SK-N-SH (cell line): ENCODE measurements at places on chromosomes 3 and 15.

- H3K27me3 ChIP-seq: no peaks in the 10 kb centered on the region
- no peak overlapping the region for H3K4me3 ChIP-seq
- DNase-seq: no peak
- H3K36me3 ChIP-seq: no peaks in the 10 kb centered on the region
Measured at GRCh38 chr3:25177041-25177440, 251.0 kb upstream of the RARB start.

GRCh38 chr3:43187836-43188479, 82.1 kb upstream of the POMGNT2 start:
- no peak for DNase-seq
- H3K27ac ChIP-seq: no peak overlapping the region
- H3K4me1 ChIP-seq: peaks cover 5% of the 10 kb centered on the region
- H3K36me3 ChIP-seq: no peaks in the 10 kb centered on the region
- no peak overlapping the region for H3K4me3 ChIP-seq

GRCh38 chr3:37946531-37946889, 44.1 kb upstream of the VILL start:
- no peak overlapping the region; the same call in 1 of the 2 replicates for H3K4me3 ChIP-seq
- H3K4me1 ChIP-seq: peaks cover 37% of the 10 kb centered on the region
- no peak for DNase-seq
- no peaks in the 10 kb centered on the region for H3K27me3 ChIP-seq

DNA sequence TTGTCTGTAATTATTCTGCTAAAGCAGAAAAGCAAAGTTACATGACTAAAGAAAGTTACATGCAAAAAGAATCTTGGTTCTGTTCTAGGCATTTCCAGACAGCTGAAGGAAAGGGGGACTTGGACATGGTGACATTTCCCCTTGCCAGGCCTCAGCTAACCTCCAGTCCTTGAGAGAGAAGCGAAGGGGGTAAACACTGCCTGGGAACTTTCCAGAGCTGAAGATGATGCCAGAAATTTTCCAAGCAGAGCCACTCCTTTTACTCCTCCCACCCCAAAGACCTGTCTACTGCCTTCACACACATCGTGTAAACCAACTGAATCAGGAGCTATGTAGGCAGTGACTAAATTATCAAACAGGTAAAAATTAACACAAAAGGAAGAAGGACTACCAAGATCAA, 5.4 kb downstream of the MEX3B start:
- no peak for DNase-seq
- peaks cover 22% of the 10 kb centered on the region for H3K36me3 ChIP-seq
- no peak overlapping the region for H3K4me3 ChIP-seq

GRCh38 chr3:97705764-97706163, 58.8 kb upstream of the ARL6 start:
- no peaks in the 10 kb centered on the region for H3K4me1 ChIP-seq
- no peak overlapping the region for H3K4me3 ChIP-seq
- H3K27me3 ChIP-seq: no peaks in the 10 kb centered on the region
- H3K27ac ChIP-seq: no peak overlapping the region
- no peak for DNase-seq
- no peaks in the 10 kb centered on the region for H3K36me3 ChIP-seq

GRCh38 chr3:102087236-102087635, 237.9 kb downstream of the NFKBIZ start:
- no peak overlapping the region for H3K4me3 ChIP-seq
- no peaks in the 10 kb centered on the region for H3K27me3 ChIP-seq
- DNase-seq: no peak
- H3K36me3 ChIP-seq: no peaks in the 10 kb centered on the region

- no peak overlapping the region for H3K4me3 ChIP-seq
- no peaks in the 10 kb centered on the region for H3K27me3 ChIP-seq
- H3K36me3 ChIP-seq: no peaks in the 10 kb centered on the region
- no peak overlapping the region for H3K27ac ChIP-seq
- no peak for DNase-seq
- no peaks in the 10 kb centered on the region for H3K4me1 ChIP-seq
Measured at GRCh38 chr15:61657461-61657860, 402.8 kb downstream of the VPS13C start.

- H3K4me1 ChIP-seq: peaks cover 4% of the 10 kb centered on the region
- H3K4me3 ChIP-seq: no peak overlapping the region
- no peak overlapping the region for H3K27ac ChIP-seq
- H3K36me3 ChIP-seq: no peaks in the 10 kb centered on the region
- no peaks in the 10 kb centered on the region for H3K27me3 ChIP-seq
Measured at GRCh38 chr3:7254251-7254650, 393.3 kb downstream of the GRM7 start.

- H3K4me1 ChIP-seq: no peaks in the 10 kb centered on the region
- H3K27ac ChIP-seq: no peak overlapping the region
- no peak for DNase-seq
- H3K4me3 ChIP-seq: no peak overlapping the region
Measured at GRCh38 chr3:178003756-178004155, 532.5 kb upstream of the KCNMB2 start.

GRCh38 chr3:179526989-179527391, 35.7 kb upstream of the ACTL6A start:
- peak; percentile 69 for DNase-seq
- H3K27me3 ChIP-seq: no peaks in the 10 kb centered on the region
- H3K4me3 ChIP-seq: no peak overlapping the region
- H3K27ac ChIP-seq: no peak overlapping the region
- H3K4me1 ChIP-seq: peaks cover 8% of the 10 kb centered on the region

DNA sequence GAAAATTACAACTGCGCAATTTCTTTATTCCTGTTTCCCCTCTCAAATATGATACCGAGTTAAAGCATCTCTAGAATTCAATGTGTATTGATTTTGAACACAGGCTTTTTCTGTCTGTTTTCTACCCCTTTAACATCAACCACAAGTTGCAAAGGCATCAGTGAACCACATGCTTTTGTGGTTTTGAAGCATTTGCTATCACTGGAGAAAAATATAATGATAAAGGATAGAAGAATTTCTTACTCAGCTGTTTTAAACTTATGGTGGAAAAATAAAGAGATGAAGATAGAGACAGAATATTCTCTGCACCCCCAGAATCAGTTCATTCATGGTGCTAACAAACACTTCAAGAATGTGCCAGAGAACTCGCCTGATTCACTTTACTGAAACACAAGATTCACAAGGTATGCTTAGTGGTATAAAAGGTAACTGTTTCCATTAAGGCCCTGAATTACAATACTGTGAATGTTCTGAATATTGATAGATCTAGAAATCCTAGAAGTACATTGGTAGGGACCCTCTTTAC, 9.5 kb upstream of the DPPA4 start:
- no peak overlapping the region for H3K27ac ChIP-seq
- H3K4me1 ChIP-seq: no peaks in the 10 kb centered on the region
- no peak overlapping the region for H3K4me3 ChIP-seq

- H3K36me3 ChIP-seq: no peaks in the 10 kb centered on the region
- H3K4me1 ChIP-seq: no peaks in the 10 kb centered on the region
- H3K4me3 ChIP-seq: no peak overlapping the region
- H3K27me3 ChIP-seq: no peaks in the 10 kb centered on the region
Measured at GRCh38 chr3:25386686-25387255, 41.3 kb upstream of the RARB start.
